NCI-H774 (cell line): ENCODE measurements at places on chromosomes 7 and 10.
A peak's percentile ranks its signal among the peaks of the same experiment; 100 is the strongest.

DNA sequence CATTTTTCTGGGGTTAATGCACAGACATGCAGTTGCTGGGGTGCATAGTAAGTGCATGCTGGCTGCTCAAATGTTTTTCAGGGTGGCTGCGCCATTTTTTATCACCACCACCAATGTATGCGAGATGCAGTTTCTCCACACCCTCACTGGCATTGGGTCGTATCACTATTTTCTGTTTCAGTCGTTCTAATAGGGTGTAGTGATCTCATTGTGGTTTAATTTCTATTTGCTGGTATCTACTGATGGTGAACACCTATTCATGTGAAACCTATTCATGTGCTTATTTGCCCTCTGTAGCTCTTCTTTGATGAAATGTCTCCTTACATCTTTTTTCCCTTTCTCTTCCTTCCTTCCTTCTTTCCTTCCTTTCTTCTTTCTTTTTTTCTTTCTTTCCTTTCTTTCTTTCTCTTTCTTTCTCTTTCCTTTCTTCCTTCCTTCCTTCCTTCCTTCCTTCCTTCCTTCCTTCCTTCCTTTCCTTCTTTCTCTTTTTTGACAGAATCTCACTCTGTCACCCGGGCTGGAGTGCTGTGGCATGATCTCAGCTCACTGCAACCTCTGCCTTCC is 84.3 kb downstream of the ELFN1 start:
- DNase-seq: no peak

GRCh38 chr7:13489386-13489785 is 500.1 kb downstream of the ETV1 start:
- DNase-seq: no peak

DNA sequence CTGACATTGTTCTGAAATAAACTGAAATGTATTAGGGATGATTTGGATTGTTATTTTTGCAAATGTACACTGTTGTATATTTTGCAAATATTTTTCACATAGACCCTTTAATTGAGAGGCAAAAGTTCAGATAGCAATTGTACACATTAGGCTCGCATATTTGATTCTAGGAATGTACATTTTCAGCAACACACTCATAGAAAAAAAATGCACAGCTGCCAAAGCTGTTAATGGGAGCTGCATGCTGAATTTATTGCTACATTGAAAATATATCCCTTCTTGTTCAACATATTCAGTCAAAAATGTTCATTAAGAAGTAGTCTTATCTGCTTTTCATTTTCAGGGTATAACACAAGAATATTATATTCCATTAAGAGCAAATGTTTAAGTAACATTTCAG is 512.9 kb downstream of the ATRNL1 start:
- DNase-seq: no peak

GRCh38 chr7:55349121-55349520 is 16.0 kb upstream of the LANCL2 start:
- DNase-seq: no peak

DNA sequence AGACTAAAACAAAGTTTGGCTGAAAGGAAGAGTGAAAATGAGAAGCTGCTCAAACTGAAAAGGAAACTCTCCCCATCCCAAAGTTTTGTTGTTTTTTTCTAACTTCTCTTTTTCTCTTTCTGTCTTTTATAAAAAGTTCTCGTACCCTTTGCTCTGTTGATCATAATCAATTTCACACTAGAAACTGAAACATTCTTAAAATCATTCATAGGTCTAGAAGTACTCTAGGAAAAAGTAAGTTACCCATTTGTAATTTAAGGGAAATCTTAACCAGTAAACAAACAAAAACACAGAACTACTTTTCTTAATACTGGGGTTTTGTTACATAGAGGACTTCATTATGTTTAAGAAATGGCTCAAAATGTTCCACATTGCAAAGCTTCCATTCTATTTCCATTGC is 339.8 kb downstream of the SEMA3D start:
- no peak for DNase-seq

DNA sequence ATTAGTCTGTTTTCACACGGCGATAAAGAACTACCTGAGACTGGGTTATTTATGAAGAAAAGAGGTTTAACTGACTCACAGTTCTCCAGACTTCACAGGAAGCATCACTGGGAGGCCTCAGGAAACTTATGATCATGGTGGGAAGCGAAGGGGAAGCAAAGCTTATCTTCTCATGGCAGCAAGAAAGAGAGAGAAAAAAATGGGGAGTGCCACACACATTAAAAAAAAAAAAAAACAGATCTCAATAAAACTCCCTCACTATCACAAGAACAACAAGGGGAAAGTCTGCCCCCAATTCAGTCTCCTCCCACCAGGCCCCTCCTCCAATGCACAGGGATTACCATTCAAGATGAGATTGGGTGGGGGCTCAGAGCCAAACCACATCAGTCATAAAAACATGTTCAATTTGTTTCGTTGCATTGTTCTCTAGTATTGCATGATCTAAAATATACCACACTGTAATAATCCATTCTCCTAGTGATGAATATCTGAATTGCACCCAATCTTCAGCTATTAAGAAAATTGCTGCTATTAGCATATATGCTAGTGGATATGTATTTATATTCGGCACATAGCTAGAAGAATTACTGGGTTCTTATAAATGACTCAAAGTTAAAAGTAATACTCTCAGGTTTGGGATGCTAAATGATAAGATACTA is 328.9 kb upstream of the KCND2 start:
- no peak for DNase-seq

- no peak for DNase-seq
These were observed 374.6 kb downstream of the CALN1 start for GRCh38 chr7:72037516-72037915.

DNA sequence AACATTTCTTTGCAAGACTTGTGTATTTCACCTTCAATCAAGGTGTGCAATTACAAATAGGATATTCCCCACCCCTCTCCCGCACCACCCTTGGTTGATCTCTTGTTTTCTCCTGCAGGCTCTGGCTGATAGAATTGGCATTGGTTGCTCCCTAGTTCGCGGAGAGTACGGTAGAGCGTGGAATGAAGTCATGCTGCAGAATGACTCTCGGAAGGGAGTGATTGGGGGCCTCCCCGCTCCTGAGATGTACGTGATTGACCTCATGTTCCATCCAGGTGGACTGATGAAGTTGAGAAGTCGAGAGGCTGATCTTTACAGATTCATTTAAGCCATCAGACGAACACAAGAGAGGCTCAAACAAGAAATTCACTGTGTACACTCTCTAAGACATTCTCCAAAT is 58.2 kb upstream of the MSRB2 start:
- DNase-seq: no peak

GRCh38 chr10:69460576-69461242 is 9.4 kb downstream of the TSPAN15 start:
- DNase-seq: no peak

DNA sequence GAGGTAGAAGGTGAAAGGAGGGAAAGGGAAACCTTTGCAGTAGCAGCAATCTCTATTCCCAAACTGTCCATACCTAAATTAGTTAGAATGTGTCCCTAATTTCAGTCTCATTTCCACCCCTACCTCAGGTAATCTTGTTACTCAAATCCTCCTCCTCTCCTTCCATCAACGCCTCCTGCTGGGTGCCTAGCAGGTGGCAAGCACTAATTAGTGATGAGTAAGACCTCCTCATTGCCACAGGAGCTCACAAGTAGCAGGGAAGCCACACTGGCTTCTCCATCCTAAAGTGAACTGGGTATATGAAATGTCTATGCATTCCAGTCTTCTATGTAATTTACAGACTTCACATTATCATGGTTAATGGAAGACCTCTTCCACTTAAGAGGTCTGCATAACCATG is 25.7 kb upstream of the FAM133B start:
- no peak for DNase-seq

DNA sequence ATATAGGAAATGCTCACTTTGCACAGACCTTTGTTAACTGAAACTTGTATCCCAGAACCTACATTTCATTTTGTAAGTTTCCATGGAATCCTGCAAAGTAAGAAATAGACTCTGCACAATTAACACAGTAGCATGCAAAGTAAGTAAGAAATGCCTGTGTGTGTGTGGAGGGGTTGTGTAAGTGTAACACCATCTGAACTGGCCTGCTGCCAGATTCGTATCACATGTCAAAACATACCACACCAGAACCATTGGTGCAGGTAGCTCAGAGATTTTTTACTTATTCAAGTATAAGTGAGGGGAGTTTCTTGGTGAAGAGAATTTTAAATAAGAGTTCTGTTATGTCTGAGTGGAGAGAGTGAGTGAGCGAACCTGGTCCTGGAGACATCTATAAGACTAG is 17.9 kb upstream of the DDX21 start:
- no peak for DNase-seq

DNA sequence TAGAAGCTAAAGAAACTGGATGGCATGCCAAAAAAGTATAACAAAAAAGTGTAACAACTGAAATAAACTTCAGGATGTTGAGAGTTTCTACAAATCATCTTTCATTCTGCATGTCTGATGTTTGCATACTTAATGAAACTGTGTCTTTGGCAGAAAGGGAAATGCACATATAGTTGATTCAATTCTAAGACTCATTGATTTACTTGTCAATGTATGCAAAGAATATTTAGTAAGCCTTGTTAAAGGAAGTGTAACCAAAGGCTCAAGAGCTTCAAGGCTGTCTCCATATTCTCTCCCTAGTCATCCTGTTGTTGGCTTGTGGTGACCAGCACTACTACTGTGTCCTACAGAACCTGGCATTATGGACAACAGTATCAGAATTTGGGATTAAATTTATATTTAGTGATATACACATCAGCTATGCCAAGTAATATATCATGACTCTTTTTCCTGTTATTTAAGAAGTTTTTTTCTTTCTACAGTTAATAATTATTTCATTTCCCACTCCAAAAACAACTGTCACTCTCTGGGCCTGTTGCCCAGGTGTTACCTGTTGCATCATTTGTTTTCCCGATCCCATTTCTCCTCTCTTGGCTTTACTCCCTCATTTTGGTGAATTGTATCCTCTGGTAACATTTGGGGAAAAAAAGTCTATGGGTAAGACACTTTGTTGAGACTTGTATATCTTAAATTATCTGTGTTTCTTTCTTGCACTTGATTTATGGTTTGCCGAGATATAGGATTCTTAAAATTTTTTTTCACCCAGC is 226.6 kb upstream of the BMPER start:
- no peak for DNase-seq

GRCh38 chr7:114663502-114663901 is 248.9 kb downstream of the FOXP2 start:
- peak; percentile 33 for DNase-seq

DNA sequence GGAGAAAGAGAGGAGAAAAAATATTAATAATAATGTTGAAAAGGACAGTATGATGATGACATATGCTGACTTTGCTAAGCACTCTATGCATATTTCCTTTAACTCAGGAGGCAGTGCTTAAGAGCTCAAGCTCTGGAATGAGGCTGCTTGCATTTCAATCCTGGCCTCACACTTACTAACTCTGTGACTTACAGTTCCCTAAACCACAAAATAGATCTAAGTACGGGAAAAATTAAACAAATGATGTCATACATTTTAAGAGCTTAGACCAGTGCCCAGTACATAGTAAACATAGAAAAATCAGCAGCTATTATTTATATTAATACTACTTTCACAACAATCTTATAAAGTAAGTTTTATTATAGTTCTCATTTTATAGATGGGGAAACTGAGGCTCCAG is 61.3 kb downstream of the GFRA1 start:
- DNase-seq: no peak

GRCh38 chr10:91887272-91888076 is 21.8 kb downstream of the FGFBP3 start:
- no peak for DNase-seq

DNA sequence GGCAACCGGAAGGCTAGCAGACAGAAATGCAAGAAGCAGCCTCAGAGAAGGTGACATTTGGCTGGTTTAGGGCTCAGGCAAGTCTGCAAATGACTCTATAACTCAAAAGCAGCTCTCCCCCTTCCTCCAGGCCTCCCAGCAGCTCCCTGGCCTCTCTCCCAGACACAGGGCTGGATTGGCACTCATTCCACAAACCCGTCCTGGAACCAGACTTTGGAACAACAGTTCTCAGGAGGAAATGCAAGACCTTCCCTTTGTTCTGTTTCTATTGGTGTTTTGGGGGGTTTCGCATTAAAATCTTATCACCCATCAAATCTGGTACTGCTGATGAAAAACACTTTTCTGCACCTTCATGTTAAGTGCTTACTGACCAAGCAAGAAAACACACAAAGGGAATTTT is 40.3 kb upstream of the EFCAB10 start:
- DNase-seq: no peak

GRCh38 chr7:155526225-155526624 is 20.1 kb downstream of the CNPY1 start:
- DNase-seq: no peak

DNA sequence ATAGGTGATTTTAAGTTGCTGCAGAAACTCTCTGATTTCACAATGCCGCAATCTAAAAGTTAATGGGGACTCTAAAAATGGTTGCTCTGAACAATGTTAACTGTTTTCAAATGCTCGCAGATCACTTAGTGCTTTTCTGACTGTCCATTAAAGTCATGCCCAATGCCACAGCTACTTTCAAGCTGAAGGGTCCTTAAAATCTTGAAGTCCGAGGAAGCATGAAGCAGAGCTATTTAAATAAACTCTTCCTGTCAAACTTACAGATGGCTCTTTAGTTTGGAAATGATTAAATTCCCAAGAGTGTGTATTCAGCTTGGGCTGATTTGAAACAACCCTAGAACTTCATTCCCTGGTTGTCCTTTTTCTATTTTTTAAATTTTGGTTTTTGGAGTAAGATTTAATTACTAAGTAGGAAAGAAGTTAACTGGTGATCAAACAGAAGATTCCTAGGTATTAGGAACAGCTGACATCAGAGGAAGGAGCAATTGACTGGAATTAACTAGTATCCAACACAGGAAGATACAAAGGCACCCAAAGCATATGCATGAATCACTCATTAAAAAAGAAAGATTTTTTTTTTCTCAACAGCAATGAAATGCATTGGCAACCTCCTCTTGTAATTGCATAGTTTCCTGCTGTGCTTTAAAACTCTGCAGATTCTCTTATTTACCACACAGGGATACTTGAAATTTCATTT is 105.1 kb downstream of the NRP1 start:
- no peak for DNase-seq

- no peak for DNase-seq
These were observed 22.0 kb upstream of the PSMG3 start for GRCh38 chr7:1591876-1592275.

GRCh38 chr7:133082390-133082766 is 488 bp upstream of the CHCHD3 start:
- no peak for DNase-seq

DNA sequence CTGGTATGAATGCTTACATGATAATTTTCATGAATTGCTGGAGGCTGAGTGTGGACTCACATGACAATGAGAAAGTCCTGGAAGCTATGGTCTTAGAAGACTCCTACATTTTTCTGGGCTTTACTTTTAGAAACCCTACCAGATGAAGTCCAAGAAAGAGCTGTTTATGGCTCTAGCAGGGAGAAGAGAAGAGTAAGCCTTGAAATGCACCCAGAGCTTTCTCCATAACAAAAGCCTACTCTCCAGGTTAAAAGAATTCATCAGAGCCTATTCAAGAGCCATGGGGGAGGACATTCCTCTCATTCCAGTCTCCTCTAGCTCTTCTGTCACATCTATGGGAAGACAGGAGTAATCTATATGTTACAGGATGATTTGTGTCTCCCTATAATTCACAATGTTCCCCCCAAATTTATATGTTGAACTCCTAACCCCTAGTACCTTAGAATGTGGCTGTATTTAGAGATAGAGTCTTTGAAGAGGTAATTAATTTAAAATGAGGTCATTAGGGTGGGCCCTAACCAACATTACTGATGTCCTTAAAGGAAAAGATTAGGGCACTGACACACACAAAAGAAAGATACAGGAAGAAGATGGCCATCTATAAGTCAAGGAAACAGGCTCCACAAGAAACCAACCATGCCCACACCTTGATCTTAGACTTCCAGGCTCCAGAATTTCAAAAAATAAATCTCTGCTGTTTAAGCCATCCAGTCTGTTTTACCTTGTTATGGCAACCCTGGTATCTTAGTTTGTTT is 193.8 kb upstream of the PTER start:
- DNase-seq: no peak
